SJCRH30 (cell line): ENCODE measurements at places on chromosomes 6 and 20.
A peak's percentile ranks its signal among the peaks of the same experiment; 100 is the strongest.

DNA sequence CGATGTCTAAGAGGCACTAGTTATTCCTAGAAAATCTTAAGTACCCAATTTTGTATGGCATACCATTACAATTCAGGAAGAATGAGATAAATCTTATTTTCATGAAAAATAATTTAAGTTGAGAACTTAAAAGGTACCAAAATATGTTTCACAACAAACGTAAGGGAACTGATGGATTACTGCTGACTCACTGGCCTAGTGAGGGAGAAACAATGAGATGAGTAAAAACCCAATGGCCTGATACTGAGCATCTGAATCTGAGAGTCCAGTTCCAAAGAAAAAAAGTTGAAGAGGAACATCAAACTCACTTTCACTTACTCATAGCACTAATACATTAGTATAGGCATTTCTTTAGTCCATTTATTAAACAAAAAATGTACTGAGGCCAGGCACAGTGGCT, 56.0 kb downstream of the MDN1 start:
- DNase-seq = no peak

DNA sequence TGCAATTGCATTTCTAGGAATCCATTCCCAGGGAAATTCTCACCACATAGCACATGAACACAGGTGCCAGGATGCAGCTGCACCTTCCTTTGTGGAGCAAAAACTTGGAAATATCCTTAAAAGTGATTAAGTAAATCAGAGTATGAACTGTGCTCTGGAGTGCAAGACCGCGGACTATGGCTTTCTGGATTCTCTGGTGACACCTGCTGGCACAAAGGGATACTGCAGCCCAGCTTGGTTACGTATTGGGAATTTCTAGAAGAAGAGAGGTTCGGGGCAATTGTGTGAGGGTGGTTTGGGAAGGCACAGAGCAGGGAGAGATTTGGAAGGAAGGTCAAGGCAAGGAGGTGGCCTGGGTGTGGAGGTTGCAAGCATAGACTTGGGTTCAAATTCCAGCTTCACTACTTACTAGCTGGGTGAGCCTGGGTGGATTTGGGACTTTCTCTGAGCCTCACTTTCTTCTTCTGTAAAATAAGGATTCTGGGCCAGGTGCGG, 15.9 kb upstream of the PEDS1 start:
- DNase-seq = peak; percentile 82

- DNase-seq = no peak
These were observed 552.8 kb upstream of the CITED2 start for GRCh38 chr6:139927236-139927635.

DNA sequence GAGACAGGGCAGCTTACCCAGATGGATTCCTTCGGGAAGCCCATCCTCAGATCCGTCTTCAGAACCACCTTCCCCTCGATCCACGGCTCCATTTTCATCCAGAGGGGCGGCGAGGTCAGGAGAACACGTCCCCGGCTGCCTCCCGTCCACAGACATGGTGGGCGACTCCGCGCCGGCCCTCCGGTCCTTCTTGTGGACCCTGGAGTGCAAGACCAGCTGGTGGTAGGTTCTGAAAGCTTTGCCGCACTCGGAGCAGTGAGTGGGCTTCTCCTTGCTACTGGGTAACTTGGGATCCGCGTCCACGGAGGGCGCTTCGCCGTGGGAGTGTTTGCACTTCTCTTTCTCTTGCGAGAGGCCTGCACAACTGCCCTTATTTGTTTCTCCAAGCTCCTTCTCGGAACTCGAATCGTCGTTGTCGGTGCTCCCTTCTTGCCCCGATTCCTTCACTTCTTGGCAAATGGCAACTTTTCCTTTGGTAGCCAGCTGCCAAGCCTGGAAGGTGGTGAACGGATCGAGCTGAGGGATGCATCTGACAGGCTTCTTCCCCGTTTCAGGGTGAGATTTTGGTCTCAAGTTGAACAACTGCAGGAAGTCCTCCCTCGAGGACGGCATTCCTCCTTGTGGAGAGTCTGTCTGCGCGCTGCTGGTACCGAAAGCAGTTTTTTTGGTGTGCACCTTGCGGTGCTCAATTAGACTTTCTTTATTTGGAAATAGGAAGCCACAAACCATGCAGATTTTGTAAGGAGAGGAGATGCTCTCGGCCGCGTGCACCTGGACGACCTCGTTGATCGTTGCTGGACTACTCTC, 12.0 kb downstream of the ZNF217 start:
- no peak for DNase-seq

DNA sequence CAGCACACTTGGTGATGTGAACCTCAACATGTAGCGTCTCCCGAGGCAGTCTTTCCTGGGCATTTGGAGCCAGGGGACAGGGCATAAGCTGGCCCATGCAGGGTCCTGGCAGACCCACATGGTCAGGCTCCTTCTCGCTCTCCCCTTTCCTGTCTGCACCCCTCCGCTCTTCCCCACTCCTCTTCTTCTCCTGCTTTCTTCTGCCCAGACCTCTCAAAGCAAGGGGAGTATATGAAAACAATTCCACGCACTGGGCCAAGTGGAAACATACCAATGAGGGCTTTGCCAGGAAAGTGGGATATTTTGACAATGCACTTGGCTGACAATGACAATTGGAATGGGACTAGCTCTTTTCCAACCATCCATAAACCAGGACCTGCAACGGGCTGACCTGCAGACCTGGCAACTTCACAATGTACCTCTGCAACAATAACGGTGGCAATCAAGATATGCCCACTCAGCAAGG, 58.9 kb upstream of the TRAF3IP2 start:
- DNase-seq = no peak
